NAMALWA (cell line): ENCODE measurements at places on chromosomes 1 and 21.

DNA sequence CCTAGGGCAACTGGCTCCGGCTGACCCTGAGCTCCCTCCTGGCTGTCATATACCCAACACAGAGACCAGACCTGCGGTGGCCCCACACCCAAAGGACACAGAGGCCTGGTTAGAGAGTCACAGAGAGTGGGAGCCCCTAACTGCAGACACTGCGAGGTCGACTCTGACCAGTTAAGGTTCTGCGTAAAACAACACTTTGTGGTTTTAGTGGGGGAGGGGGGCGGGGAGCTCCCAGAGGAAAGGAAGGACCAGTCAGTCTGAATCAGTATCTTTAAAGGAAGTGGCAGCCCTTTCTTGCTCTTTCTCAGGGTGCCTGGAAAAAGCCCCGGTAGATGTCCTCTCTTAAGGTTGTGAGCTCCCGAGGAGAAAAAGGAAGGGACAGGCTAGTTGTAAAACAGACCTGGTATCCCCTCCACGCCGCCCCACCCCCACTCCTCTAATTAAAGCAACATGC is 2.4 kb downstream of the SSBP3 start:
- DNase-seq, result no peak

DNA sequence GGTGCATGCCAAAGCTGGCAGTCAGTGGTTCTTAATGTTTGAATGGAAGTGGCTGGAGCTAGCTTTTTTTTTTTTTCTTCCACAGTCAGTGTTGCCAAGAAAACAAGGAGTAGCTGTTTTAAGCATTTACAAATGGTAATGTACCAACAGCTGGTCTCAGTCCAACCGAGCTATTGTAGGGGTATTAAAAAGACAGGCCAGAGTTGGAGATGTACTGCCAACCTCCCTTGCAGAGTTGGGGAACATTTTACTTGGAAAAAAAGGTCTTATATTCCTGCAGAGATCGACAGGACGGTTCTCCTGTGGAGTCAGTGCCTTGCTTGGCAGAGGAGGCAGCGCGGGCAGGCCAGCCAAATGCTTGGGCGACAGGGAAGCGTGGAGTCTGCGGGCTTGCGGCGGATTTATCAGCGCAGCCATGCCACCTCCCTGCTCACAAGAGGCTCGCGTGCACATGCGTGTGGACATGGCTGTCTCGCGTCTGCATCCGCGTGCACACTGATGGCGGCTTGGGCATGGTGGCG is 338.1 kb downstream of the RPS6KC1 start:
- DNase-seq, result no peak

DNA sequence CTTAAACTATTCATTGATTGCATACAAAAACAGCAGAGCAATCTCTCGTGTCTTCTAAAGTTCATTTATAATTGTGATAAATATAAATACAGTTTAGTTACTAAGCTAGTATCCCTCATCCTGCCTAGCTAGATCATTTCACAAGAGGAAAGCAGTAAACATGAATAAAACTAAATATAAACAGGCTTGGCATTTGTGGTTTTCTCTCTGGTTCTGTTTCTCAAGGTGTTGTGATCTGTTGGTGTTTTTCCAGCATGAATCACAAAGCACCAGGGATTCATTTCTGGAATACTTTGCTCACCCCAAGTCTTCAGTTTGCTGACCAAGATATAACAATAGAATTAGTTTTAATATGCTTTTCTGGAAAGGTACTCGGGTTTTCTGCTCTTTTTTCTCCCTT is 32.7 kb upstream of the GLIS1 start:
- no peak for DNase-seq

- DNase-seq, result peak; percentile 60
These were observed 65.4 kb upstream of the LYST start for GRCh38 chr1:235932090-235932510.

- DNase-seq, result no peak
These were observed 123.2 kb downstream of the SMYD2 start for GRCh38 chr1:214404154-214404553.

GRCh38 chr1:12438349-12438924 is 179.6 kb downstream of the DHRS3 start:
- no peak for DNase-seq

DNA sequence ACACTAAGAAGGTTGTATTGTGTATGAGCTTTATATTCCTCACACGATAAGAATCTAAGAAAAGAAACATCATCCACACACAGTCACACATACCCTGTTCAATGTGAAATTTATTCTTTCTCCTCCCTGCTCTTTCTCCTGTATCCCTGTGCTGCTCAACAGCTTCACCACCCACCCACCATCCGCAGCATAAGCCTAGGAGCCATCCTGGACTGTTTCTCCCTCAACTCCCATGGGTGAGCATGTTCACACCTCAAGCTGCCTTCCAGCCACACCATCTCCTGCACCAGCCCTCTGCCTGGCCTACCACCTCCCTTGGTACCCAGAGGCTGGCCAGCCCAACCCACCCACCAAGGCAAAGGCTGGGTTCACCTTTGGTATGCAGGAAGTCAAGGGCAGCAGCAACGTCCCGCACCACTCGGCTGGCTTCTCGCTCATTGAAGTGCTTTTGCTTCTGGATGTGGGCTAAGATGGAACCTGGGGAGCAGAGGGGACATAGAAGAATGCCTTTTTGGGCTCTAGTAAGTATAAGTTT is 20.3 kb upstream of the KNCN start:
- no peak for DNase-seq

GRCh38 chr1:189084811-189085210 is 1392.9 kb downstream of the BRINP3 start:
- DNase-seq, result no peak

GRCh38 chr1:158485455-158485854 is 13.4 kb downstream of the OR10R2 start:
- no peak for DNase-seq
